Stimulated activated CD8-positive, alpha-beta memory T cell treated with anti-CD3 and anti-CD28 coated beads, Interleukin-15, amount 100 ng/mL, for 24 hours (primary cell): ENCODE measurements at places on chromosomes 6 and 20.

GRCh38 chr20:59823491-59824259 lies 109.8 kb downstream of the SYCP2 start:
- no peak for DNase-seq

DNA sequence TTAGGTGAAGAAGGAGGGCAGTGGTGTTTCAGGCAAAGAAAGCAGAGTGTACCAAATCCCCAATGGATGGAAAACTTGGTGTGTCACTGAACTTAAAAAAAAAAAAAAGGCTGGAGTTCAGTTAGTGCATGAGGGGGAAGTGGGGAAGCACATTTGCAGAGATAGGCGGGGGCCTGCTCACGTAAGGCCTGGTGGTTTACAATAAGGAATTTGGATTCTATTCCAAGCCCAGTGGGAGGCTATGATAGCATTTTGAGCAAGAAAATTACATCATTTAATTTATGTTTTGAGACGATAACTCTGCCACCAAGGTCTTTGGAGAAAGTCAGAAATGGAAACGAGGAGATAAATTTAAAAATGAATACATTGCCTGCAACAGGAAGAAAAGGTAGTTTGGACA lies 225.5 kb downstream of the EYA4 start:
- DNase-seq = no peak

DNA sequence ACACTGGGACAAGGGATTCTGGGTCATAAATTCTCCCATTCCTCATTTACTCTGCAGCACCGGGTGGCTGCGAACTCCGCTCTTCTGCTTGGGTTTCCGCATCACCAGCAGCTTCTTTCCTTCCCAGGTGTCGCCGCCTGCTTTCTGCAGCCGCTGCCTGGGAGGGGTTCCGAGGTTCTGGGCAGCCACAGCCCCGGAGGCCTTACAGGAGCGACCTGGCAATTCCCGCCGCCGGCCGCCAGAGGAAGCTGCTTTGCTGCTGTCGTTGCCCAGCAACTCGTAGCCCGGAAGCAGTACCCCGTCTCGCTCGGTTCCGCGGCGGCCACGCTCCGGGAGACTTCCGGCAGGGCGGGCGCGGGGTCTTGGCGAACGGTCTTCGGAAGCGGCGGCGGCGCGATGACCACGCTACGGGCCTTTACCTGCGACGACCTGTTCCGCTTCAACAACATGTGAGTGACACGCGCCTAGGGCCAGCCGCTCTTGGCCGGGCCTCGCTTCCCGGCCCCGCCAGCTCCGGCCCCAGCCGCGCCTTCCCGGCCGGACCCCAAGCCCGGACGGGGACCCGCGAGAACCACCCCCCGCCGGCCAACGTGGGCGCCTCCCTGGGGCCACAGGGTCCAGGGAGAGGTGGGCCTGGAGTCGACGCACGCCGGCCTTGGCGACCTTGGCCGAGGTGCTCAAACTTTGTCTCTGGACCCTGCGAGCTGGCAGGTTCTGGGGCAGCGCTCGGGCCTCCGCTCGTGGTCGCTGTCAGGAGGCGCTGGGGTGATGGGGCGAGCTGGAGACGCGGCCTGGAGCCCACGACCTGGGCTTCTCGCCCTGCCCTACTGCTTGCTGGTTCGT lies at the start of gene NAA20:
TSS of gene NAA20 (plus strand) at position 362 of the 843 bp plus-strand sequence. CDS start at position 397, 35 bp downstream.
- DNase-seq = peak; percentile 71

GRCh38 chr6:42710316-42710715 lies 12.1 kb downstream of the PRPH2 start:
- no peak for DNase-seq

GRCh38 chr20:10705801-10706459 lies 32.1 kb upstream of the JAG1 start:
- no peak for DNase-seq

GRCh38 chr6:2147766-2148448 lies 97.5 kb downstream of the GMDS start:
- no peak for DNase-seq

DNA sequence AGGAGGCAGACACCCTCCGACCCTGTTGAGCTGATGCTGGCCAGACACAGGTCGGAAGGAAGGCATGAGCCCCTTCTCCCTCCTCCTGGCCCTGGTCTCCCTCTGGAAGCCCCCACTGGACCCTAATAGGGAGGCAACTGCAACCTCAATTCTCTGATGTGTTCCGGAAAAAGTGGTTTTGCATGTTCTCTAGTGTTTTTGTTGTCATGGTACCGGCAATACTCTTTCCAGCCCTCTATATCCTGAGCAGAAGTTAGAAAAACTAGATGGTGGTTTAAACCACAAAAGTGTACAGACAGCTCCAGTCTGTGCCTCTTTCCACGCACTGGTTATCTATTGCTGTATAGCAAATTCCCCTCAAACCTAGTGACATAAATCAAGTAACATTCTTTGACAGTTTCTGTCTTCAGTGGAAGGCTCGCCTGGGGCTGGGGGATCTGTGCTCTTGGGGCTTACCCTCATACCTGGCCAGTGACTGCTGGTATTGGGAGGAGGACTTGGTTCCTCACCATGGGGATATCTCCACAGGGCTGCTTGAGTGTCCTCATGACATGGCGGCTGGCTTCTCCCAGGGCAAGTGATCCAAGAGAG lies 37.0 kb downstream of the SYTL3 start:
- DNase-seq = no peak

GRCh38 chr20:49161428-49162152 lies 26.5 kb downstream of the STAU1 start:
- DNase-seq = no peak

GRCh38 chr6:42355416-42355815 lies 96.3 kb downstream of the TRERF1 start:
- no peak for DNase-seq

DNA sequence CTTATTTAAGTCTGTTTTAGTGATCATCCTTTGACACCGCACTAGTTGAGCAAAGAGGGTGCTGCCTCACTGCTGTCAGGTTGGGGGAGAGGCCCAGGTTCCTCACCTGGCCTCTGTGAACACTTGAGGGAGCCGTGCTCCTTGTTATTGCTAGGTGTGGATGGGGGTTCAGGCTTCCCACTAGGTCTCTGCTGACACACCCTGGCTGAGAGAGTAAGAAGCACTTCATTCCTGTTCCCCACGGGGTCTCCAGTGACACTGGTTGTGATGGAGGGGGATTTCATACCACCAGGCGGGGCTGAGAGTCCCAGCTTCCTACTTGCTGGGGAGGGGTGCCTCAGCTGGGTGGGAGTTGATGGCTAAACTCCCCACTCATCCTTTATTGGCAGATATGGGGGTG lies 11.1 kb upstream of the NOTCH4 start:
- no peak for DNase-seq

- DNase-seq = no peak
These were observed 249.1 kb upstream of the TSHZ2 start for GRCh38 chr20:52722926-52723688.

GRCh38 chr20:11231742-11232648 lies 558.2 kb upstream of the JAG1 start:
- no peak for DNase-seq

DNA sequence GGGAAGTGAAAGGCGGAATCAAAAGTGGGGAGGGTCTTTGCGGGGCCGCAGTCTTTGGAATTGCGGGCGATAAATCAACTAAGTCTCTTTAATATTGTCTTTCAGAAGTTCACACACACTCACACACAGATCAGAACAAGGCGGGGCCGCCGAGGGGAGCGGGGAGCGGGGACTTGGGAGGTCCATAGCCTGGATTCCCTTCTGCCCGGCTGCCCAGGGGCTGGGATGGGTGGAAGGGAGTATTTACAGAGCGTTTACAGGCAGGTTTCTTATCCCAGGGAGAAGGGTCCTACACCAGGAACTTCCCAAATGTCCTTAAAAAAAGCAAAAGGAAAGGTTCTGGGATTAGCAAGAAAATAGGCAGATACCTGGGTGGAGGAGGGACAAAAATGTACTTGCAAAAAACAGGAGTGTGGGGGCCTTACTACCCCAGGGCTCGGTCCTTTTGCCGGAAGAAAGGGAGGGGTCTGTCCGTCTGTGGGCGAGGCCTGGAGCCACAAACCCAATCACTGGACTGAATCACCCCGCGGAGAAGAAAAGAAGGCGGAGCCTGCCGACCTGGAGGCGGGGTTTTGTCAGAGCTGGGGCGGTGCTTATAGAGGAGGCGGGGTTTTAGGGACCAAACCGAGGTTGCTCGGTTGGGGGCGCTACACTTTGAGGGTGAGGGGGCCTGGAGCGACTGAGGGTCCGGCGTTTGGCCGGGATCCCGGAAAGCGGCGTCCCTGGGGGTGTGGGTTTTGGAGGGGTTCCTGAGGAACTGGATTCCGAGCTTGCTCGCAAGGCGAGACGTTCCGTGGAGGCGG lies 3.2 kb downstream of the PRRT1 start:
- peak; percentile 32 for DNase-seq

DNA sequence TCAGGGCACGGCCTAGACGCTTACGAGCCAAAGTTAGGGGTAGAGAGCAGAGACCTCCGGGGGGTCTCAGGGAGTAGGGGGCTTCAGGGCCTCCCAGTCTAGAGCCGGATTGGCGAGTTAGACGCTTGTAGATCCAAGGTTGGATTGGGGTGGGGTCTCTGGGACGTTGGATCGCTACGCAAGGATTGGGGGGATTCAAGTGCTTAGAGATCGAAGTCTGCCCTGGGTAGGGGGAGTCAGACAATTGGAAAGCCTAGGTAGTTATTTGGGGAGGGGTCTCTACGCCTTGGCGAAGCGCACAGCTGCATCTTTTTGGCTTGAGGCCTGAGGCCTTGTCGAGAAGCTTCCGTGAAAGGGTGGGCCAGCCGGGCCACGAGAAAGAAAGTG lies 469 bp downstream of the STX16 start:
- DNase-seq = no peak

DNA sequence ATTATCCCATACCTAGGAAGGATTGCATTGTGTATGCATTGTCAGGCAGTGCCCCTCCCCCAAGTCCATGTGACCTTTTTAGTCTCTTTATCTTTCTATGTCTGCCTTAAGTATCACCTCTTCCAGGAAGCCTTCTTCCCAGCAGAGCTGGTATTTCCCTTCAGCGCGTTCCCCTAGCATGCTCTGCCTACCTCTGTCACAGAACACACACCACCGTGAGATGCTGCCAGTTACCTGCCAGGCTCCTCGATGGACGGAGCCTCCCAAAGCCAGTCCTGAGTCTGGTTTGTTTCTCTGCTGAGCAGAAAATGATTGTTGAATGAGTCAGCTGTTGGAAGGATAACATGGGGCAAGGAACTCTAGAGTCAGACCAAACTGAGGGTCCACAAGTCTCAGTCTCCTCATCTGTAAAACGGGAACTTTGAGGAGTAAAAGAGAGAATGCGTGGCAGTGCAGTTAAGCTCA lies 11.3 kb upstream of the ZNF335 start:
- DNase-seq = no peak

- DNase-seq = no peak
These were observed 445 bp downstream of the RAB32 start for GRCh38 chr6:146543940-146544615.

GRCh38 chr6:129031051-129031599 lies 148.2 kb downstream of the LAMA2 start:
- DNase-seq = no peak

DNA sequence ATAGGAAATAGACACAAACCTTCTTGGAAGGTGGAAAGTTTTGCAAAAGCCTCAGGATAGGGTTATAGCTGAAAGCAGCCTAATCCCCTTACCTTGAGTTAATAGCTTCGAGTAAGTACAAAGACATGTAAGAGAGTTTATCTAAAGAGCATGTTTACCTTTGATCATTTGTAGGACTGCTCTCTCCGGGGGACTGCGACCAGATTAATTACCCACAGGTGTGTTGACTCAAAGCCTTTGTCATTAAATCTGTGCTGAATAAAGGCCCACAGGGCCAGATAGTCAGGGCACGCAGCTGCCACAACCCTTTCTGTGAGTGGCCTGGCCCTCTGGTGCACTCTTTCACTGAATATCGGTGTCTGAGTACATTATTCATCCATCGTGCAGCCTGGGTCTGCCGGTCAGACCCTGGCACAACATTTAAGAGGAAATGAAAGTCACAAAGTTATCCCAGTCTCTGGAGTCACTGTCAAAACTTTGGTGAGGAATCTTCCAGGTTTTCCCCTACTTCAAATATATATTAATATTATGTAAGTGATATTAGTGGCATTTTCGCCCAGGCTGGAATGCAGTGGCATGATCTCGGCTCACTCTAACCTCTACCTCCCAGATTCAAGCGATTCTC lies 5.4 kb upstream of the MICA start:
- no peak for DNase-seq

DNA sequence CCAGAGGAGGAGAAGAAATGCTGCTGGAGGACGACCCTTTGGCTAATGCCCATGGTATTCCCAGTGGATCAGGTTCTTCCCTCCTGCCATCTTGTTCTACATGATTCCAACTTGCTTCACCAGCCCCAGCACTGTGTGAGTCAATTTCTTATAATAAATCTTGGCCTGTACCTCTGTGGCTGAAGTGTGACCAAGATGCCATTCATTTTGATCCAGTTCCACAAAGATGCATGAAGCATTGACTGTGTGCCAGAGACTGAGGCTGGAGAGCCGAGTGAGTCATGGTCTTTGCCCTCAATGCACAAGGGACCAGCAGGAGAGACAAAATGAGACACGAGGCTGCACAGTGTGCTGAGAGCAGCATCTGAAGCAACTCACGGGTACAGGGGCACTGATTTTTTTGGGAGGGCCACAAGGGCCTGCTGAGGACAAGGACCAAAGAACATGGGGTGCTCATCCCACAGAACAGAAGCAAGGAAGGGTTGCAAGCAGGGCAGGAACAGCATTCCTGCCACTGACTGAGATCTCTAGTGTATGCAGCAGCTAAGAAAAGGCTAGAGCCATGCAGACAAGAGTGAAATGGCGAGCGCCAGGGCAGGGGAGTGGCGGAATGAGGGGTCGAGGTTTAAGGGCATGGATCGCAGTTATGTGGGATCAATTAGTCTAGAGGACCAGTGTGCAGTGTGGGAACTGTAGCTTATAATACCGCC lies 207.0 kb downstream of the THBS2 start:
- DNase-seq = no peak

GRCh38 chr6:25428758-25429317 lies 149.7 kb downstream of the CARMIL1 start:
- no peak for DNase-seq
